ENCODE measurements at places on chromosomes 1 and 21. TPM values are rescaled to one million over a fixed set of nuclear protein-coding genes. Genes with fewer than 3 reads are reported as not detected.

DYNLT5 gene
- total RNA-seq = 26.1 TPM

CFAP141 gene
- not detected for total RNA-seq

WNT4 gene
- total RNA-seq = 11.3 TPM

GUCA2B gene
- total RNA-seq = not detected

FCAMR gene
- not detected for total RNA-seq

ADORA1 gene
- 29.8 TPM for total RNA-seq
